Heart left ventricle (tissue), 16 donors: ENCODE measurements at places on chromosomes 11 and 22.
A peak's percentile ranks its signal among the peaks of the same experiment; 100 is the strongest.

- DNase-seq, result no peak
These were observed 7.5 kb upstream of the POLDIP3 start for GRCh38 chr22:42622061-42622710.

DNA sequence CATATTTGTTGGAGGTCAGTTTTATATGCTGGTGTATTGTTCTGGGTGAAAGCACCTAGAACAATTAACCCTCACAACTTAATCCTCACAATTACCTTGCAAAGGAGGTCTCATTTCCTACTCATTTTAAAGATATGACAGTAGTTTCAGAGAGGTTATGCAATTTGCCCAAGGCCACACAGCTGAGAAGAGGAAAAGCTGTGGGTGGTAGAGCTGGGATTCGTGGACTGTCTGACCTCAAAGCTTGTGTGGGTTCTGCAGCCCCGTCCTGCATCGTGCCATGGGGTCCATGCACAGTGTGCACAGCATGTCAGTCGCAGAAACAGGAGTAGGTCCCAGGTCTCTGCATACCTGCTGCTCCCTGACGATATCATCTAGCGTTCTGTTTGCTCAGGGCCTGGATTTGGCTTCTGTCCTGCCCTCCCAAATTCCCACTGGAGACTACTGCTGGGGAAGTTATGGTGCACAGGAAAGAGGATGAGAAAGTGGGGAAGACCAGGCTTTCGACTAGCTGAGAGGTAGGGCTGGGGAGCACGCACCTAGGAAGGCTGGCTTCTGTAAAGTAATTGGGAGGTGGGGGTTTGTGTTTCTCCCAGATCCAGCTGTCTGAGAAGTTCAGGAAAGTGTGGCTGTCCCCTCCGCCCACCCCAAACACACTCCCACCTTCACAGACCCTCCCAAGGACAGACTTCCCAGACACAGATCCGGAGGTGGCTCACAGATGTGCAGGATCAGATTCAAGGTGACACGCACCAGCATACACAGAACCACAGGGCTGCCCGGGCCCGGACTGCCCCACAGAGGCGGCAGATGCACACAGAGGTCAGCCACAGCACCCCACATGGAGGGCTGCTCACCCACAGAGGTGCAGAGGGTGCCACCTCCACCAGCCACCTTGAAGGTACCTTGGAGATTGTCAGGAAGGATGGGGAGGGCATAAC, 2.0 kb downstream of the BACE1 start:
- DNase-seq, result no peak

- DNase-seq, result no peak
These were observed 564.5 kb upstream of the ISX start for GRCh38 chr22:34501366-34501965.

DNA sequence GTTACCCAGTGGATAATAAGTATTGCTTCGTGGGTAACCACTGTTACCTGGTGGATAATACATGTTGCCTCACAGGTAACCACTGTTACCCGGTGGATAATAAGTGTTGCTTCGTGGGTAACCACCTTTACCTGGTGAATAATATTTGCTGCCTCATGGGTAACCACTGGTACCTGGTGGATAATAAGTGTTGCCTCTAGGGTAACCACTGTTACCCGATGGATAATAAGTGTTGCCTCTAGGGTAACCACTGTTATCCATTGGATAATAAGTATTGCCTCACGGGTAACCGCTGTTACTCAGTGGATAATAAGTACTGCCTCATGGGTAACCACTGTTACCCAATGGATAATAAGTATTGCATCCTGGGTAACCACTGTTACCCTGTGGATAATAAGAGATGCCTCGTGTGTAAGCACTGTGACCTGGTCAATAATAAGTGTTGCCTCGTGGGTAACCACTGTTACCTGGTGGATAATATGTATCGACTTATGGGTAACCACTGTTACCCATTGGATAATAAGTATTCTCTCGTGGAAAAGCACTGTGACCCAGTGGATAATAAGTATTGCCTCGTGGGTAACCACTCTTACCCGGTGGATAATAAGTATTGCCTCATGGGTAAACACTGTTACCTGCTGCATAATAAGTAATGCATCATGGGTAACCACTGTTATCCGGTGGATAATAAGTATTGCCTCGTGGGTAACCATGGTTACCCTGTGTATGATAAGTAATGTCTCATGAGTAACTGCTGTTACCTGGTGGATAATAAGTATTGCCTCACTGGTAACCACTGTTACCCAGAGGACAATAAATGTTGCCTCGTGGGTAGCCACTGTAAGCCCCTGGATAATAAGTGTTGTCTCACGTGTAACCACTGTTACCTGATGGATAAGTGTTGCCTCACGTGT, 20.1 kb upstream of the NXPE4 start:
- DNase-seq, result no peak

DNA sequence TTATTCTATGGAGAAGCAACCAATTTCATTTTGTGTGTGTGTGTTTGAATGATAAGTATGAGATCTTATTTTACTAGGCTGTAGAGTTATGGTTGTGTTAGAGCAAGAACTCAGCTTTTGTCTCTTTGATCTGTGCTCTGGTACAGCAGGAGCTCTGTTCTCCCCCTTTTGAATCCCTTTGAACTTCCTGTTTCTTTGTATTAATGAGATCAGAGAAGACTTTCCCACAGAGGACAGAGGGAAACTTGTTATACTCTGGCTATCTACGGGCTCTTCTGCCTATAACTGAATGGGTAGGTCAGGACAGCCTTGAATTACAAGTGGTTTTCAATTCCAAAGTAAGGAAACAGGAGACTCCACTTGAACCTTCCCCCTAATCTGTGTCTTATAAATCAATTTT, 1015.0 kb upstream of the RAG2 start:
- no peak for DNase-seq

DNA sequence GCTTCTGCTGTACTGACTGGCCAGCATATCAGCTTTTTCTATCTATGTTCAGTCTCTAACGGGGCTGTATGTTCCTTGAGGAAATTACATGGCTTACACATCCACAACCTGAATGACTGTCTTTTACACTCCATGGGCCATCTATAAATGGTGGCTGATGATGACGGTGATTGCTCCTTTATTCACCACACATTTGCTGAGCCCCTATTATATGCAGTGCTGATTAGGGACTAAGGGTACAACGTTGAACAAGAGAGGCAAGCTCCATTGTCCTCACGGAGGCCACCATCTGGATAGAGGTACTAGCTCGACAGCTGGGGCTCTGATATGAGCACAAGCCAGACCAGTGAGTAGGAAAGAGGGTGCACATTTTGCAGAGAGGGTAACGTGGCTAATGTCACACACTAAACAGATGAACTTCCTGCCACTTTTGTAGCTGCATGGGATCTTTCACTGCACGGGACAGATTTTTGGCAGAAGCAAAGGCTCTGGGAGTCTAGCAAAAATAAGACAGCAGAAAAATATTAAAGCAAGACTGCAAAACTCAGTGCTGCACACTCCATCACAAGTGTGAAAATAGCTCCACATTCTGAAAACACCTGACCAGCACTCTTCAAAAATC, 30.6 kb downstream of the DRD2 start:
- DNase-seq, result no peak

DNA sequence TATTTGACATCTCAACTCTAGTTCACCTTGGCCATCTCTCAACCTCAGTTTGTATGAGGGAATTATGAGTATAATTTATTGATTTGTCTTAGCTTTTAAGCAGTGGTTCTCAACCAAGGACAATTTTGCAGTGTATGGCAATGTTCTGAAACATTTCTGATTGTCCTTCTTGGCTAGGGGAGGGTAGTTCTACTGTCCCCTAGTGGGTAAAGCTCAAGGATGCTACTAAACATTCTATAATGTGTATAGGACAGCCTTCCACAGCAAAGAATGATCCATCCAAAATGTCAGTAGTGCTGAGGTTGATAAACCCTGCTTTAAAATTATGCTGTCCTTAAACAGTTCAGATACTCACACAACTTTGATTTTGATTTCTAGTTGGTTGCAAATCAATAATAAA, 78.1 kb upstream of the ALKBH3 start:
- no peak for DNase-seq

DNA sequence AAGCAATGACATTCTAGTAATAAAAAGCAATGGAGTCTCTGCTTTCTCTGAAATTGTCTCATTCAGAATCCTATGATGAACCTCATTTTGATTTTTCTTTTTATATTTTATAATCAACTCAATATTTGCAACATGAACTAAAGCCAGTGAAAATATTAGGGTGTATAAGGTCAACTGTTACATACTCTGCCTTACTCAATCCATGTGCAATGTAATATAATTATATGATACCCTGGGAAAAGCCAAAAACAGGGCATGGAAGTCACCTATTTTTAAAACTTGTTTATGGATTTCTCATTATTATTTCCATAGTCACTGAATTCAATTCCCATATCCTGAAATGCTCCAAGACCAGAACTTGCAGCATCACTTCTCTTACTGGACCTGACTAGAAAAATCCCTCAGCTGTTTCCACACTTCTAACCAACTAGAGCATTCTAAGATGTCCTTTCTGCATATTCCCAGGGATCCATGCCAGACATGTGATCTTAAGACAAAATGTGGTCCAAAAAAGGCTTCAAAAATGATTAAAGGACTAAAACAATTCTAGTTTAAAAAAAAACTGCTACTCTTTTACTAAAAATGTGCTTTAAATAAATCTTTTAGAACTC, 97.3 kb downstream of the GUCY1A2 start:
- DNase-seq, result peak; percentile 13

- no peak for DNase-seq
These were observed 116.7 kb downstream of the MN1 start for GRCh38 chr22:27684901-27685300.

DNA sequence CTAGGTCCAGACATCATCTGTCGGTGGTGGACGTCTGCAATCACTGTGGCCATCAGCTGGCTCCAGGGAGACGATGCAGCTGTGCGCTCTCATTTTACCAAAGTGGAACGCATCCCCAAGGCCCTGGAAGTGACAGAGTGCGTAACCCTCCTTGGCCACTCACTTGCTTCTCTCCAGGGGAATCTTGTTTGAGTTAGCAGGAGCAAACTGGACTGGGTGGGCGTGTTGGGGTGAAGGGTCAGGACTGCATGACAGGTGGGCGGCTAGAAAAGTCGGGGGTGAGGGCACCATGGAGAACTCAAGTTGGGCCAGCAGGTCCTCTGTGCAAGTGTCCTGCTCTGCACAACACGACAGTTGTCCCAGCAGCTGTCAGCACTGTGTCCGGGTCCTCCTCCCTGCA, 16.2 kb downstream of the SHISA8 start:
- DNase-seq, result no peak

DNA sequence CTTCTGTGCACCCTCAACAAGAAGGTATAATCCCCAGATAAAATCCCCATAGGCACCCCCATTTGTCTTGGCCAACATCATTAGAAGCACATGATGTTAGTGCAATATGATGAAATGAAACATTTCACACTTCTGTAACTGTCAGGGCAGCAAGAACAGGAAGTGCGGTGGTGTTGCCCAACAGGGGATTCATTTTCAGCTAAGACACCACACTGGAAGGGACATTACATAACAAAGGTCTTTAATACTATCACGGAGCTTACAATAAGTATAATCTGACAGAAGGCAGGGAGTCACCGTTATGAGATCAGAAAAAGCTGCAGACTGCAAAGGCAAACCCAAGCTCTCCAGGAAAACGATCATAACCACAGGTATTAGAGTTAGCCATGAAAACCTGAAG, 2.0 kb downstream of the OR52W1 start:
- no peak for DNase-seq

DNA sequence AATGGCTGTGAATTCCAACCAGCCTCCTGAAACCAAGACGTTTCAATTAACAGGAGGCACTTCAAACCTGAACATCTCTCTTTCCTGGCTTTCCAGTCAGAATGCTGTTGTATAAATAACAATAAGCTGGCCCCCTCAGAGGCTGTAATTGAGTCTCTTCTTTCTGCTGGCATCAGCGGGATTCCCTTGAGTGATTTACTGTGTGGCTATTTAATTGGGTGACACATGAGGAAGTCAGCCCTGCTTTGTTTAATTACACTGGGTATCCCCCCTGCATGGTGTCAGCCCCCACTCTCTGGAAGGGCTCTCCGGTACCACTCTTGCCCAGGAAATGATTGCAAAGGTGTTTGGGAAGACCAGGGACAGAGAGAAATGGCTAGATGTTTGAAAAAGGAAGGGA, 101.6 kb downstream of the NTM start:
- no peak for DNase-seq

- no peak for DNase-seq
These were observed 73.4 kb downstream of the WNT7B start for GRCh38 chr22:45903355-45904135.

- DNase-seq, result no peak
These were observed 48.7 kb downstream of the LDLRAD3 start for GRCh38 chr11:35992548-35992947.
